Foreskin keratinocyte (primary cell): ENCODE measurements at places on chromosomes 6 and 20. TPM values are rescaled to one million over a fixed set of nuclear protein-coding genes. Genes with fewer than 3 reads are reported as not detected.

Gene FAM50B
- 6.9 and 7.8 TPM in 2 replicates for total RNA-seq

Gene PTPRK
- total RNA-seq: 89.8 and 177 TPM in 2 replicates

Gene EXOC2
- total RNA-seq: 27.0 and 31.5 TPM in 2 replicates

Gene TFAP2D
- not detected in 2 replicates for total RNA-seq

Gene COL20A1
- total RNA-seq: not detected in 2 replicates

Gene CST5
- not detected in 2 replicates for total RNA-seq

Gene C4B
- total RNA-seq: 1.5 and 1.7 TPM in 2 replicates

Gene MBOAT1
- 11.2 and 13.8 TPM in 2 replicates for total RNA-seq
